ENCODE measurements at places on chromosomes 12 and 14. TPM values are rescaled to one million over a fixed set of nuclear protein-coding genes. Genes with fewer than 3 reads are reported as not detected.

CIROP gene
- not detected for total RNA-seq

PRR4 gene
- 8.7 TPM for total RNA-seq

SLC41A2 gene
- total RNA-seq: 8.9 TPM

IAPP gene
- not detected for total RNA-seq

- H3K27me3 ChIP-seq: peaks cover 13% of the 10 kb centered on the region
- H3K36me3 ChIP-seq: no peaks in the 10 kb centered on the region
- no peak for DNase-seq
Measured at GRCh38 chr14:95062946-95063345, 94.4 kb downstream of the DICER1 start.

GRCh38 chr12:39618701-39619100 is 902 bp downstream of the ABCD2 start:
- H3K36me3 ChIP-seq: no peaks in the 10 kb centered on the region
- no peak overlapping the region for H3K27ac ChIP-seq
- no peak overlapping the region for H3K4me3 ChIP-seq
- peaks cover 3% of the 10 kb centered on the region for H3K27me3 ChIP-seq
- DNase-seq: no peak

DNA sequence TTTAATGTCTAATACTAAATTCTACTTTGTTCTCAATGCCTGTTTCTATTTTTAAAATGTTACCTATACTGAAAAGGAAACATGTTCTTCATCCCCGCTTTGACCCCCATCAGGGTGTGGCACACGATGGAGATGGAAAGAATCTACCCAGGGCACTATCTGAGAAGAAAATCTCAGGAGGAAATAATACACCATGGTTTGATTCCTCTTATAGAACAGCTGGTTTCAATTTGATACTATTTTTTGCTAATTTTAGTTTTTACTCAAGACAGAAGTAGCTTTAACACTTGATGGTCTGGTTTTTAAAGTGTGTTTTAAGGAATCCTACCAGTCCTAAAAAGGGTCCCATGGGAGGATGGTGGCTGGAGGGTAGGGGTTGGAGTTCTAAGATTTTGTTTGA is 56.7 kb downstream of the PPM1H start:
- H3K4me1 ChIP-seq: no peaks in the 10 kb centered on the region
- no peaks in the 10 kb centered on the region for H3K27me3 ChIP-seq
- H3K4me3 ChIP-seq: no peak overlapping the region
- H3K36me3 ChIP-seq: peaks cover 6% of the 10 kb centered on the region
- H3K27ac ChIP-seq: no peak overlapping the region

- H3K36me3 ChIP-seq: no peaks in the 10 kb centered on the region
- H3K4me3 ChIP-seq: no peak overlapping the region
- no peak overlapping the region for H3K27ac ChIP-seq
- H3K4me1 ChIP-seq: no peaks in the 10 kb centered on the region
- no peak for DNase-seq
Measured at GRCh38 chr14:72512281-72512680, 381.6 kb downstream of the DPF3 start.
